LHCN-M2 (cell line): ENCODE measurements at places on chromosomes 7 and 10. TPM values are rescaled to one million over a fixed set of nuclear protein-coding genes. Genes with fewer than 3 reads are reported as not detected.

CEP41 gene
- total RNA-seq: 33.3 and 34.8 TPM in 2 replicates

WDR37 gene
- 13.6 and 17.5 TPM in 2 replicates for total RNA-seq

COL26A1 gene
- total RNA-seq: not detected in 2 replicates

SHH gene
- not detected in 2 replicates for total RNA-seq

OR2A1 gene
- total RNA-seq: not detected in 2 replicates

PRTFDC1 gene
- 1.6 and 2.2 TPM in 2 replicates for total RNA-seq

ZNF248 gene
- total RNA-seq: 5.4 and 6.1 TPM in 2 replicates

SLC39A12 gene
- not detected in 2 replicates for total RNA-seq

SORBS1 gene
- total RNA-seq: 3.7 and 6.5 TPM in 2 replicates

CYP2W1 gene
- total RNA-seq: 0.06 TPM in 1 of 2 replicates, not detected in the other

C10orf88 gene
- 13.4 and 16.9 TPM in 2 replicates for total RNA-seq

HPSE2 gene
- not detected in 2 replicates for total RNA-seq

SPDYE2 gene
- total RNA-seq: not detected in 2 replicates

RAMP3 gene
- total RNA-seq: not detected in 2 replicates

CNPY1 gene
- total RNA-seq: not detected in 2 replicates

VIPR2 gene
- not detected in 2 replicates for total RNA-seq

FBXL13 gene
- total RNA-seq: 0.63 and 2.4 TPM in 2 replicates

NPFFR1 gene
- total RNA-seq: not detected in 2 replicates

ACHE gene
- total RNA-seq: 0.46 TPM in 1 of 2 replicates, not detected in the other

TRPV5 gene
- total RNA-seq: not detected in 2 replicates

INHBA gene
- total RNA-seq: 3.0 and 3.6 TPM in 2 replicates

HSPA12A gene
- 3.6 TPM in 2 replicates for total RNA-seq

TRIM4 gene
- 29.7 and 32.5 TPM in 2 replicates for total RNA-seq

ZNF727 gene
- not detected in 2 replicates for total RNA-seq

MPP7 gene
- 2.3 and 3.2 TPM in 2 replicates for total RNA-seq
